ENCODE measurements at places on chromosomes 2 and 18.

GRCh38 chr2:157053876-157054275 lies 203.6 kb upstream of the GALNT5 start:
- no peak for DNase-seq

GRCh38 chr2:73859721-73860586 lies 31.2 kb downstream of the STAMBP start:
- peak; percentile 87 for DNase-seq

DNA sequence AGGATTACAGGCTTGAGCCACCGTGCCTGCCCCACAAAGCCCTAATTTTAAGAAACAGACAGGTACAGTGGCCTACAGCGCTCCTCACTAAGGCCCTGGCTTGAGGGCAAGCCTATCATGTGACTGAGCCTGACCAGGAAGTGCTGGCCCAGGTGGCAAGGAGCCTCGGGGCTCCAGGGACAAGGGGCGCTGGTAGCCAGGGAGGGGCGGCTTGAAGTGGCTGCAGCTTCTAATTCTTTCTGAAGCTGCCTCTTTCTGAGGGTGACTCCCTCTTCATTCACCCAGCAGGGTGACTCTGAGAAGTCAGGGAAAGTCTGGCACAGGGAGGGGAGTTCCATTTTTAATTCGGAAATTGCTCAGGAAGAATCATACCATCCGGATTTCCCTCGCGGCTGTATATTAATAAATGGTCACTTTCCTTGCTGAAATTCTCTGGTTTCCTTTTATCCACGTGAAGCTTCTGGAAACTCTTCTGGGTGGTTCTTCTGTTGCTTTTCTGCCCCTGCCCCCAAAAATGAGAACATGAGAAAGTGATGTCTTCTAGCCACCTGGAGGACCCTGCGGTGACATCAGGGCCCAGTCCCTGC lies 115.7 kb downstream of the FAM210A start:
- DNase-seq, result no peak

GRCh38 chr2:41768310-41768709 lies 279.5 kb upstream of the PKDCC start:
- no peak for DNase-seq

GRCh38 chr2:76444732-76445131 lies 734.0 kb upstream of the GCFC2 start:
- no peak for DNase-seq

- DNase-seq, result peak; percentile 50
Observed at GRCh38 chr18:69257861-69258458, 142.7 kb upstream of the DOK6 start.

- peak; percentile 41 for DNase-seq
Observed at GRCh38 chr2:60331115-60331809, 222.2 kb downstream of the BCL11A start.

DNA sequence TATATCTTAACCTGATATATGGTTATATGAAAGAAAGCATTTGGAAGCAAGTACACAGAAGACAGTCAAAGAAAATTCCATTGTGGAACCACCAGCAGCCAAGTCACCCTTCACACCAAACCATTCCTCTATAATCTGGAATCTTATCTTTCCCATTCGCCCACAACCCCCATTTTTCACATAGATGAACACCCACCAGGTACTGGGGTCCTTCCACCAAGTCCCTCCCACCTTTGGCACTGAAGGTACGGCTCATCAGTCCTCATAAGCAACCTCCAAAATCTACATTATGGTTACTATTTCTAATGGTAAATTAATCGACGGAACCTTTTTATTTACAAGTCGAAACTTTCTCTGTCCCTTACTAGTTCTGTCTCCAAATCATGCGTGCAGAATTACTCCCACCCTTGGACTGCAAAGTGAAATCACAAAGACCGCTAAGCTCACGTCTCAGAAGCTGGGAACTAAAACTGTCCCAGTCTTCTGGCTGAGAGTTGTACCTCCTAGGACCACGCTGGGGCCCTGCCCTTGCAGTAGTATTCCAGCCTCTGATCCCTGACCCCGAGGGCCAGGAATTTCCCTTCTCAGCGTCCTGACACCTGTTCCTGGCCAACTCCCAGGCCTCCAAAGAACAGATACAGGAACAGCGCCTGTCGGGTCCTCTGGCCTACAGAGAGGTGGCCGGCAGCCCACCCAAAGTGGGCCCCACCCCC lies 702 bp downstream of the OLA1 start:
- no peak for DNase-seq

DNA sequence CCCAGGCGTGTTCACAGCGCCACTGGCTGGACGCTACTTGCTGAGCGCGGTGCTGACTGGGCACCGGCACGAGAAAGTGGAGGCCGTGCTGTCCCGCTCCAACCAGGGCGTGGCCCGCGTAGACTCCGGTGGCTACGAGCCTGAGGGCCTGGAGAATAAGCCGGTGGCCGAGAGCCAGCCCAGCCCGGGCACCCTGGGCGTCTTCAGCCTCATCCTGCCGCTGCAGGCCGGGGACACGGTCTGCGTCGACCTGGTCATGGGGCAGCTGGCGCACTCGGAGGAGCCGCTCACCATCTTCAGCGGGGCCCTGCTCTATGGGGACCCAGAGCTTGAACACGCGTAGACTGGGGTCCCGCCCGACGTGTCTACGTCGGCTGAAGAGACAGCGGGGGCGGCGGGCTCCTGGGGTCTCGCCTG lies 891 bp upstream of the KHK start:
- peak; percentile 48 for DNase-seq

- DNase-seq, result no peak
Observed at GRCh38 chr2:168930242-168930641, 29.2 kb downstream of the G6PC2 start.

DNA sequence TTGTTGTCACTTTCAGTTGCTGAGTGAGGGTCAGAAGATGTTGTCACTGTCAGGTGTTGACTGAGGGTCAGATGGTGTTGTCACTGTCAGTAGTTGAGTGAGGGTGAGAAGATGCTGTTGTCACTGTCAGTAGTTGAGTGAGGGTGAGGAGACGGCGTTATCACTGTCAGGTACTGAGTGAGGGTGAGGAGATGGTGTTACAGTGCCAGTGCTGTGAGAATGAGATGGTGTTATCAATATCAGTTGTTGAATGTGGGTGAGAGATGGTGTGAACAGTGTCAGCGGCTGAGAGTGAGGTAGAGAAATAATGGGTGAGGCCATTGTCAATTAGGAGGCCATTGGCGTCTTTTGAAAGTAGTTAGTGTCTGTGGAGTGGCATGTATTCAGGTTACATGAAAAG lies 1.6 kb upstream of the ATP9B start:
- DNase-seq, result no peak

- no peak for DNase-seq
Observed at GRCh38 chr2:146784602-146785001, 1060.2 kb upstream of the ACVR2A start.

GRCh38 chr2:69946351-69947324 lies 14.8 kb downstream of the ASPRV1 start:
- peak; percentile 89 for DNase-seq

GRCh38 chr2:7182525-7182924 lies 265.3 kb downstream of the RNF144A start:
- DNase-seq, result no peak

DNA sequence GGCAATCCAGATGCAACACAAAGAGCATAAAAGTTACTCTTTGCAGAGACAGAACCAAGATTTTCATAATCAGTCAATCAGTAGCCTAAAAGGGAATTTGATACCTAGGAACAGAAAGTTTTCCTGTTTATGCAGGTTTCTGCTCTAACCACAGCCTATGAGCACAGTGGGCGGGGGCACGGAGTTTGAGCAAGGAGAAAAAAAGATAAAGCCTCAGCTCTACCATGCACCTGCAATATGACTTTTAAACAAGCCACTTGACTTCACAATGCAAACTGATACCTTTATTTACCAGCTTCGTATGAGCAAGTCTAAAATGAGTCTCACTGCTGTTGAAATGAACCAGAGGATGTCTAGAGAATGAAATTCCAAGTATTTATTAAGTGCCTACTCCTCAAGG lies 5.6 kb upstream of the LRATD1 start:
- DNase-seq, result peak; percentile 58

- DNase-seq, result peak; percentile 56
Observed at GRCh38 chr2:20182241-20182931, 42.5 kb downstream of the SDC1 start.

GRCh38 chr2:181746844-181747243 lies 66.5 kb upstream of the NEUROD1 start:
- DNase-seq, result no peak

GRCh38 chr18:44552706-44553105 lies 128.0 kb upstream of the SETBP1 start:
- DNase-seq, result no peak

GRCh38 chr2:176494949-176495353 lies 225.7 kb downstream of the MTX2 start:
- no peak for DNase-seq

DNA sequence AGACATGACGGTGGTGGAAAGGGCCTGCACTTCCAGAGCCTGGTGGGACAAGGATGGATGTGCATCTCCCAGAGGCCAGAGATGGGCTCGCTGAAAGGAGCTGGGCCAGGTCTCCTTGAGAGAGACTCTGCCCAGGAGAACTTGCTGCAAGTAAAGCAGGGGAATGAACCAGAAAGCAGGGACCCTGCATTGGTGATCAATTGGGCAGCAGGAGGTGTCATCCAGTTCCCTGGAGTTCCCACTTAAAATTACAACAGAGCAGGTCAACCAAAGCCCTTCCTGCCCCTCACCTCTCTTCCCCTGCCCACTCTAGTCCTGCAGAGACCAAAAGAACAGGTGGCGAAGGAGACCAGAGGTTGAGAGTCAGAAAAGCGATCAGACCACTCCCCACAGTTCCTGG lies 69.7 kb upstream of the CAB39 start:
- no peak for DNase-seq

GRCh38 chr2:190415794-190416775 lies 7.9 kb downstream of the MFSD6 start:
- no peak for DNase-seq

DNA sequence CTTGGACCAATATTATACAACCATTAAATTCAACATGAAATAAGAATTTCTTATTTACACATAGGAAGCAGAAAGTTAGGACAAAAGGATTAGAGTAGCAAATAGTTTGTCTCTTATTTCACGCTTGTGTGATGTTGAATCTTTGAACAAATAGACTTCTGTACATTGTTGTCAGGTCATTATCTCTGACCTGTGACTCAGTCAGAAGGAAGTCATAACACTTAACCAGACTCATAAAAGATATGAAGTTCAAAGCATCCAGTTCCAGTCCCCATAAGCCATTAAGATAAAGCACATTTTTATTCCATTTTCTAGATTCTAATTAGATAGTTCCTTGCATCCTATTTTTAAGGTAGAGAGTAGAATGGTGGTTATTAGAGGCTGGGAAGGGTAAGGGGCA lies 130.8 kb downstream of the UPP2 start:
- DNase-seq, result peak; percentile 30

DNA sequence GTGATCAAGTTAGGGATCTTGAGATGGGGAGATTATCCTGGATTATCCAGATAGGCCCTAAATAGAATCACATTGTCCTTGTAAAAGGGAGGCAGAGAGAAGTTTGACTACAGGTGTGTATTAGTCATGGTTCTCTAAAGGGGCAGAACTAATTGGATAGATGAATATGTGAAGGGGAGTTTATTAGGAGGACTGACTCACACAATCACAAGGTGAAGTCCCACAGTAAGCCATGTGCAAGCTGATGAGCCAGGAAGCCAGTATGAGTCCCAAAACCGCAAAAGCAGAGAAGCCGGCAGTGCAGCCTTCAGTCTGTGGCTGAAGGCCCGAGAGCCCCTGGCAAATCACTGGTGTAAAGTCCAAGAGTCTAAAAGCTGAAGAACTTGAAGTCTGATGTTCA lies 275.8 kb downstream of the KCNS3 start:
- DNase-seq, result peak; percentile 57
